Stomach (tissue), 19 donors: ENCODE measurements at places on chromosomes 16 and 17. TPM values are rescaled to one million over a fixed set of nuclear protein-coding genes. Genes with fewer than 3 reads are reported as not detected.

GRCh38 chr16:49200223-49200820 is 81.3 kb downstream of the CBLN1 start:
- no peak overlapping the region for H3K27ac ChIP-seq
- no peak overlapping the region for H3K4me3 ChIP-seq
- no peaks in the 10 kb centered on the region for H3K4me1 ChIP-seq
- no peaks in the 10 kb centered on the region for H3K36me3 ChIP-seq

DNA sequence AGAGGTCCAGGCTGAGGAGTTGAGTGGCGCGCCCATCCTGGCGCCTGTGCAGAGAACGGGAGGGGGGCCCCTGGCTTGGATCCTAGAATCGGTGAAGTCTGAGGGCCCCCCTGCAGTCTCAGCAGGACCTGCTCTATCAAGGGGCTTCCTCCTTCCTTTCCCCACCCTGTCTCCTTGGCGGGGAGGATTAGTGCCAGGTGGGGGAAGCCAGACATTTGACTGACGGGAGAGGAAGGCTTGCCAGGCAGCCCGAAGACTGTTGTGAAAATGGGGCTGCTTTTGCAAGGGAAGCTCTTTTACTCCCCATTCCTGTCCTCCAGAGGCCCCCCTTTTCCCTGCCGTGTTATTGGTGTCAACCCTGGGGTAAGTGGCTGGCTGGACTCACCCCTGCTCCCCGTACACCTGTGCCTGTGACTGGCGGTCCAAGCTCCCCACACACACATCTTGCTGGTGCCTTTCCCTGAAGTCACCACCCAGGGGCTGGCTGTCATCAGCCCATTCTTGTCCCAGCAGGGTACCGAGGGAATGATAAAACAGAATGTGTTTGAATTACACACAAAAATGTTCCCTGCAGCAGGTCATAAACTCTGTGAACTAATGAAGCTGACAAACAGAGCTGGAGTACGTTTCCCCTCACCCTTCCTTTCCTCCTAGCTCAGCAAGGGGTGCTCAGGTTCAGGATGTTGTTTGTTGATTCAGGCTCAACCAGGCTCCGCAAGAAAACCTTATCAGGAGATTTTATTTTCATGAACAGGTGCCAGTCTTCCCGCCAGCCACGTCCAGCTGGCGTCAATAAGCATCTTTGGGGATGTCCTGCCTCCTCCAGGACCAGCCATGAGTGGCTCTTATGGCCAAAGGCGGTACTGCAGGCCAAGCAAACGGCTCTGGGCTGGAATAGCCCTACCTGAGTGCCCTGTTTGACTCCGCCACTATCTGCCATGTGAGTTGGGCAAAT is 4.4 kb upstream of the ARMC7 start:
- peaks cover 50% of the 10 kb centered on the region for H3K4me1 ChIP-seq
- peaks cover 16% of the 10 kb centered on the region for H3K36me3 ChIP-seq
- DNase-seq, result peak; percentile 85
- H3K27ac ChIP-seq, result peak overlapping the region; percentile 25

- peaks cover 18% of the 10 kb centered on the region for H3K36me3 ChIP-seq
- no peaks in the 10 kb centered on the region for H3K27me3 ChIP-seq
- H3K27ac ChIP-seq, result no peak overlapping the region
- no peak overlapping the region for H3K4me3 ChIP-seq
- H3K4me1 ChIP-seq, result peaks cover 5% of the 10 kb centered on the region
- DNase-seq, result no peak
These were observed 11.5 kb downstream of the SLC35B1 start for GRCh38 chr17:49696233-49696761.

Gene TEKT1
- total RNA-seq, result not detected

Gene NLE1
- total RNA-seq, result not detected

GRCh38 chr17:50832267-50832863 is 3.0 kb upstream of the WFIKKN2 start:
- no peak overlapping the region for H3K4me3 ChIP-seq
- peaks cover 7% of the 10 kb centered on the region for H3K4me1 ChIP-seq
- no peak overlapping the region for H3K27ac ChIP-seq
- H3K36me3 ChIP-seq, result no peaks in the 10 kb centered on the region

Gene SLFN12
- 182 TPM for total RNA-seq

DNA sequence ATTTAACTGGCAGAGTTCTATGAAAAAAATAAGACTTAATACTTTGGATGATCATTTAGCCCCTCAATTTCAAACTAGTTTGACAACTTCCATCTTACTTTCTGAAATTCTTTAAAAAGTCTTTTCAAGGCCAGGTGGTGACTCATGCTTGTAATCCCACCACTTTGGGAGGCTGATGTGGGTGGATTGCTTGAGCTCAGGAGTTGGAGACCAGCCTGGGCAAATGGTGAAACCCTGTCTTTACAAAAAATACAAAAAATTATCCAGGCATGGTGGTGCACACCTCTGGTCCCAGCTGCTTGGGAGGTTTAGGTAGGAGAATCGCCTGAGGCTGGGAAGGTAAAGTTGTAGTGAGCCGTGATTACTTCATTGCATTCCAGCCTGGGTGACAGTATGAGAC is 154.4 kb downstream of the TANC2 start:
- no peak overlapping the region for H3K4me3 ChIP-seq
- peaks cover 4% of the 10 kb centered on the region for H3K4me1 ChIP-seq
- H3K36me3 ChIP-seq, result no peaks in the 10 kb centered on the region
- no peak overlapping the region for H3K27ac ChIP-seq
- no peaks in the 10 kb centered on the region for H3K27me3 ChIP-seq

DNA sequence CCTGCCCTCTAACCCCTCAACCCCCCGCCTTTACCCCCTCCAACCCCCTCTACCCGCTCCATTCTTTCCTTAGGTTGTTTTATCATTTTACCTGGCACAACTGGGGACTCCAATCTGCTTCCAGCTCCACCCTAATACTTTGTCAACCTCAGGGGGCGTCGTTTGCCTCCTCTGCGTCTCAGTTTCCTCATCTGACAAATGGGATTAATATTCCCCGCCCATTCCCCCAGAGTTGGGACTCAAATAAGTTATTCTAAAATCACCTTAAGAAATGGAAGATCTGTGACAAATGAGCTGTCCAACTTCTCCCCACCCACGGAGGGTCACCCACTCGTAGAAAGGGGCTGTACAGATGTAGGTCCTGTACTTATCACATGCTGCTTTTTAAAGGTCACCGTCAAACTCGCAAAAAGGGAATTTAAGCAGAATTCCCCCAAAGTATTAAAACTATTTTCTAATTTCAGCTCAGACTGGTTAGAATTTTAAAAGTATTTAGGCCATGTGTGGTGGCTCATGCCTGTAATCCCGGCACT is 40.6 kb upstream of the CPNE2 start:
- no peak overlapping the region for H3K27ac ChIP-seq
- no peaks in the 10 kb centered on the region for H3K4me1 ChIP-seq
- no peaks in the 10 kb centered on the region for H3K27me3 ChIP-seq
- no peak for DNase-seq

DNA sequence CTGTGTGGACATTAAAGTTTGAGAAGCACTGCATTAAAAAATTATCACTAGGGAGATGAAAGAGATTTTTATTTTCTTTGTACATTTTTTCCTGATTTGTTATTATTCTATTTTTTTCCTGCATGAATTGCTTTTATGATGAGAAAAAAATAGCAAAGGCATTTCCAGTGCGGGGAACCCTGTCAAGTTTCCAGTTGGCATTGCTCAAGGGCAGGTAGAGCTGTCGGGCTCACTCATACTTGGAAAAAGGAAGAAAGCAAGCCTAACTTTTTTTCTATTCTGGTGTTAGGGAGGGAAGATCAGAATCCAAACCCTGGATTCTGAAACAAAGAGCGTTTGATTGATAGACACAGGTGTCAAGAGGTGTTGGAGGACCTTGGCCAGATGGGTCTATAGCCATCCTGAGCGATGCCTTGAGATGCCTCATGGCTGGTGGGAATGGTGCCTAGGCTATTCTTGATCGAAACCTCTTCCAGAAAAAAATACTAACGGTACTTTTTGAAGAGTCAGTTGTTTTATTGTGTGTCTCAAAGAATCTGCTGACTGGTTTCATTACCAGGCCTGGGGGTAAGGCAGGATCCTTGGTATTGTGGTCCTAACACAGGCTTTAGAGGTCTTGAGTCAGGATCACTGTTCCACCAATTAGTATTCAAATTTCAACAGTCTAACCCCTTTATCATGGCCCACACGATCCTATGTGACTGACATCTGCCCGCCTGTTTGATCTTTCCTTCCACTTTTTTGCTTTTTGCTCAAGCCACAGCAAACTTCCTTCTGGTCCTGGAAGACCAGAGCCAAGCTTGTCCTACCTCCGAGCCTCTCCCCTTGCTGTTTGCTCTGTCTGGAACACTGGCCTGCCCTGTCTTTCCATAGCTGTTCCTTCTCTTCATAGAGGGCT is 20.1 kb downstream of the SNX29 start:
- H3K27ac ChIP-seq, result no peak overlapping the region
- peaks cover 6% of the 10 kb centered on the region for H3K4me1 ChIP-seq
- H3K27me3 ChIP-seq, result no peaks in the 10 kb centered on the region
- peaks cover 25% of the 10 kb centered on the region for H3K36me3 ChIP-seq
- H3K4me3 ChIP-seq, result no peak overlapping the region

Gene SYCE1L
- not detected for total RNA-seq

DNA sequence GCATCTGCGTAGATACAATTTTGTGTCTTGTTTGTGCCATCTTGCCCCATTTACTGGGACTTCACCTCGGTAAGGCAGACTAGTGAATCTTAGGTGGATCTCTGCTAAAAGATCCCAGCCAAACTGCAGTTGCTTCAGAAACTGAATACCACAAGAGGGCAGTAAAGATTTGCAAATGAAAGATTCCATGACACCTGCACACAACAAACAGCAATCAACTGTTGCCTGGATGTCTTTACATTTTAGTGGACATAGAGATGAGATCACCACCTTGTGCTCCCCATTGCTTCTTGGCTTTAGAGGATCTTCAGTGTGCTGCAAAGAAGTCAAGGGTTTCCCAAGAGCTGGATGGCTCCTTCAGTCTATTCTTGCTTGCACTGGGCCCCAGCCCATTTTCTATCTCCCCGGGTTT is 119.2 kb upstream of the CACNG5 start:
- H3K4me1 ChIP-seq, result peaks cover 27% of the 10 kb centered on the region
- H3K4me3 ChIP-seq, result no peak overlapping the region
- no peaks in the 10 kb centered on the region for H3K27me3 ChIP-seq
- H3K27ac ChIP-seq, result no peak overlapping the region
- DNase-seq, result peak; percentile 88

DNA sequence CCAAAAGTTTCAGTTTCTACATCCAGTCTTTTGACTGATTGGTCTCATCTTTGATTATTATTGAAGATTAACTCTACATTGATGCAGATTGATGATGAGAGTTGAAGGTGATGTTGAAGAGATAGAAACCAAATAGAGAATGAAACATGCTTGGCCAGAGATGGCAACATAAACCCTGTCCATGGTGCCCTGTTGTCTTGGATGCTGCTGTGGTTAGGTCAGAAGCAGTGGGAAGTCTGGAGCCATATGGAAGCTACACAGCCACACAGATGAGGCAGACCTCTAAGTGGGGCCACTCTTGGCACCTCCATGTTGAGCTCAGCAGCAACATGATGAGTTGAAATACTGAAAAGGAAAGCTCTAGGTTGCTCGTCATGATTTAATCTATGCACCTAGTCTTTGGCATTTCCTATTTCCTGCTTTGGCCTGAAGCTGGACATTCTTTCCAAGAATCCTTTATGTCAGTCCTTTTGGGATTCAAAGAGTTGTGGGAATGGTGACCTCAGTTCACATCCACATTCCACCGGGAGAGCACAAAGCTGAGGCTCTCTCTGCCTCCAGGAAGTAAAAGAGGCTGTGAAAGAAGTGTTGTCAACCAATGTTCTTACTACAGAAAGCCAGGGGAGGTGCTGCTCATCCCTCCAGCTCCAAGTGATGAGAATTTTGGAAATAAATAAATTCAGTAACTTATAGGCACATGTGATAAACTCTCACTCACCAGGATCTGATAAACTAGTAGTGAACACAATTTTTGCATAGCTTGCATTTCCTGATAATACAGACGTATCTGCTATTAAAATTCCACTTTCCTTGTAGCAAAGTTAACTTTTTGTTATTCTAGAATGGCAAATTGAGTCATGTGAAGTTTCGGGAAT is 127.7 kb upstream of the MAF start:
- no peaks in the 10 kb centered on the region for H3K27me3 ChIP-seq
- no peak for DNase-seq
- H3K27ac ChIP-seq, result no peak overlapping the region
- peaks cover 19% of the 10 kb centered on the region for H3K4me1 ChIP-seq
- H3K4me3 ChIP-seq, result no peak overlapping the region
- no peaks in the 10 kb centered on the region for H3K36me3 ChIP-seq

- H3K4me3 ChIP-seq, result no peak overlapping the region
- no peak for DNase-seq
These were observed 228.5 kb downstream of the ABCC12 start for GRCh38 chr16:47927330-47927729.

- peak; percentile 92 for DNase-seq
- H3K4me1 ChIP-seq, result no peaks in the 10 kb centered on the region
- H3K27ac ChIP-seq, result no peak overlapping the region
- H3K4me3 ChIP-seq, result no peak overlapping the region
These were observed 25.2 kb downstream of the MIS12 start for GRCh38 chr17:5511401-5512225.

Gene C1QTNF1
- total RNA-seq, result 20.3 TPM

Gene KRT20
- 121 TPM for total RNA-seq

DNA sequence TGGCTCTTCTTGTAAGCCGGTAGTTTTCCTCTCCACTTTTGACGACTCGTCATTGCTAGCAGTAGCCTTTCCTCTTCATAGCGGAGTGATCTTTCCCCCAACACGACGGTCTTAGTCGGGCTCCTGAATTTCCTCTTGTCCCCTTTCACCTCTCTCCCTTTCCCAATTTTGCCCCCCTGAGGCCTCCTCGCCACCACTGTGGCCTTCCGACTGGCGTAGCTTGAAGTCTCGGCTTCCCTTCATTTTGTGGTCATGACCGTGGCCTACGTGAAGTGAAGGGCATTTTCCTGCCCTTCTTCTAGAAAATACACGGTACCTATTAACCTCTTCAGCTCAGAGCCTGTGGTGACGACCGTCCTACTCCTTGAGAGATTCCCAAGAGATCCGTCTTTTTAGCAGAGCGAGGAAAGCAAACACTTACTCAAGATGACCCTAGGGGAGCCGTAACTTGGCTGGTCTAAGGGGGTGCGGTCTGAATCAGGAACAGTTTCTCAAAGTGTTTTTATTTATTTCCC is 787 bp downstream of the PRKAR1A start:
- no peaks in the 10 kb centered on the region for H3K27me3 ChIP-seq
- H3K27ac ChIP-seq, result peak overlapping the region; percentile 100
- H3K36me3 ChIP-seq, result peaks cover 27% of the 10 kb centered on the region
- peak; percentile 75 for DNase-seq

Gene GAS7
- 45.2 TPM for total RNA-seq
